Stimulated activated CD8-positive, alpha-beta memory T cell treated with anti-CD3 and anti-CD28 coated beads, Interleukin-7, amount 100 ng/mL, for 1 hour (primary cell): ENCODE measurements at places on chromosomes 7 and 10.

DNA sequence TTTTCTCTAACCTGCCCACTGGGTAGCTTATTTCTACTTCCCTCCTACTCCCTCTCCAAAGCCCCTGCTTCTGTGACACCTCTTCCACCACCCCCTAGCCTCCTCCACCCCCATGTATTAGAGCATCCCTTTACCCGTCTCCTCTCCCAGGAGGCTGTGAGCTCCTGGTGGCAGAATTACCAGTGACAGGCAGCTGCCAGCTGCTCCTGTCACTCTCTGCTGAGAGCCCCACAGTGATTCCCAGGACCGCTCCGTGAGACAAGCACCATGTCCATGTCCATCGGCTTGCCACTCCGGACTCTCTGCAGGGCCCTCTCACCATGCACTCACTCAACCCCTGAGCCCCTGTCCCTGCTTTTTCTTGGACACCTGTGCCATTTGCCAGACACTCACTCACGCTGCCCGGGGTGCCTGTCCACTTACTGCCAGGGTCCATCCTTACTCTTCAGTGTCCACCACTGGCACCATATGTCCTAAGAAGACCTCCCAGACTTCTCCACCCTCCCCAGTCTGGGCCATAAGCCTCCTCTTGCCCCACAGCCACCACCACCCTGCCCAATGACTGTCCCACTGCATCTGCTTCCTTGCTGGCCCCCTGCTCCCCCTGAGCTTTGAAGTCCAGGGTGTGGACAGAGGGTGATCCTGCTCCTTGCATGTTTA is 9.8 kb downstream of the WDFY4 start:
- no peak for DNase-seq

GRCh38 chr7:30699706-30700495 is 17.6 kb upstream of the CRHR2 start:
- DNase-seq: no peak

GRCh38 chr7:84477786-84478478 is 283.3 kb upstream of the SEMA3A start:
- DNase-seq: no peak

DNA sequence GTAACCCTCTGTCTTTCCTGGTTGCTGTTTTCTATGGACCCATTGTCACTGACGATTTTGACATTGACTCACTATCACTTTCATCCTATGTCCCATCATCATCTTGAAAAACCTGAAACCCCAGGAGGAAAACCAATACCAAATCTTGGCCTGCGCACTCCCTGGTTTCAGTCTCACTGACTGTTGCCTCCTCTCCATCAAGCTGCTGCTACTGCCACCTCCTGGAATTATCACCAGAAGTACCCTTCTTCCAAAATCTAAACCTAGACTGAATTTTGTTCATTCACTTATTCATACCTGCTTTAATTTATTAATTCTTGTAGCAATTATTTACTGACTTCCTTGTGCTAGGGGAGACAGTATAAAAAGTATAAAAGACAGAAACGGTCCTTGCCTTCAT is 44.5 kb upstream of the ACBD5 start:
- DNase-seq: no peak

DNA sequence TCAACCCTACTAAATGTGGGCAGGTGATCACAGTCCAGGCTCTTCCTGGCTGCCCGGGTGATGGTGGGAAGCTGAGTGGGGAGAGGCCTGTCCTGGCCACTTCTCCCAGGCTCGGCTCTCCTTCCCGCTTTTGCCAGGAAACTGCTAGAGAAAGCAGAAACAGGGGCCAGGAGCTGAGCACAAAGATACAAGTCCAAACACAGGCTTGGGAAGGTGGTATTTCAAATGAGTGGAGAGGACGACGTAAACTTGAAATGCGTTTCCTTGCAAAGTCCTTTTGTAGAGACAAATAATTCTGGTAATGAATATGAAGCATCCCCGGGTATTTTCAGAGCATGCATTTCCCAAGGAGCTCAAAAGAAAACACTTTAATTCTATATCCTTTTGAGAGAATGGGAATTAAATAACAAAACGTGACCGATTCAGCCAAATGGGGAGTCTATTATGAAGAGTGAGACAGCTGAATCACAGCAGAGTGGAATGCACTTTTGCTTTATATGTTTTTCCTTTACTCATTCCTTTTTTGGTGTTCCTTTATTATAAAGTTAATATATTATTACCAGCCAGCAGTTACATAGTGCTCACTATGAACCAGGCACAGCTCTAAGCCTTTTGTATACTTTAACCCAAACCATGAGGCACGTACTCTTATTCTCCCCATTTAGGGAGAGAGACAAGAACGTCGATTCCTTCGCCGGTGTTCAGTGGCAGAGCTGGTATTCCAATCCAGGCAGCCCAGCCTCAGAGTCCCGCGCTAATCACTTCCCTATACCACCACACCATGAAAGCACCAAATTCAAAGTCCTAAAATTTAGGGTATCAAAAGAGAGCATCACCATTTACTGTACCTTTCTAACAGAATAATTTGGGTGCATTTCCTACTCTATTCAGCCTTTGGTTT is 218.2 kb upstream of the KLF14 start:
- DNase-seq: no peak
